ENCODE measurements at places on chromosomes 7 and 10. TPM values are rescaled to one million over a fixed set of nuclear protein-coding genes. Genes with fewer than 3 reads are reported as not detected.

MMD2 gene
- total RNA-seq, result not detected

MRLN gene
- total RNA-seq, result not detected

LRGUK gene
- total RNA-seq, result 0.07 TPM

ADAM8 gene
- 0.46 TPM for total RNA-seq

TSPAN33 gene
- total RNA-seq, result 0.07 TPM

ZNF365 gene
- total RNA-seq, result 0.04 TPM

ACBD5 gene
- total RNA-seq, result 25.5 TPM

IL2RA gene
- total RNA-seq, result not detected

IGFBP1 gene
- 0.26 TPM for total RNA-seq

SNX10 gene
- total RNA-seq, result 0.39 TPM

EIF4H gene
- total RNA-seq, result 793 TPM

OR2A2 gene
- total RNA-seq, result not detected

FFAR4 gene
- total RNA-seq, result not detected

NCOA4 gene
- total RNA-seq, result 239 TPM

SFRP5 gene
- not detected for total RNA-seq

MAD1L1 gene
- total RNA-seq, result 53.2 TPM

TAX1BP1 gene
- 88.6 TPM for total RNA-seq

AVL9 gene
- total RNA-seq, result 32.9 TPM

CFTR gene
- not detected for total RNA-seq

MSS51 gene
- 0.59 TPM for total RNA-seq

TTYH3 gene
- 54.7 TPM for total RNA-seq

HOXA4 gene
- 0.74 TPM for total RNA-seq

IL6 gene
- total RNA-seq, result 16.3 TPM

PNPLA8 gene
- total RNA-seq, result 26.7 TPM

CCDC126 gene
- total RNA-seq, result 11.5 TPM

FKBP9 gene
- total RNA-seq, result 144 TPM

TACR2 gene
- total RNA-seq, result 0.07 TPM

PLCE1 gene
- total RNA-seq, result 0.04 TPM

WNT8B gene
- not detected for total RNA-seq

ZNF92 gene
- 8.1 TPM for total RNA-seq

ANLN gene
- 52.6 TPM for total RNA-seq

HOXA9 gene
- total RNA-seq, result 0.18 TPM

IQUB gene
- total RNA-seq, result 0.32 TPM

SMURF1 gene
- 20.2 TPM for total RNA-seq

ZNF804B gene
- total RNA-seq, result not detected

ATRNL1 gene
- 0.07 TPM for total RNA-seq

FRMD4A gene
- total RNA-seq, result 80.0 TPM

Measured in pulmonary artery endothelial cell (primary cell).